ENCODE measurements at places on chromosomes 2 and 18. TPM values are rescaled to one million over a fixed set of nuclear protein-coding genes. Genes with fewer than 3 reads are reported as not detected.

Gene MARCHF4
- total RNA-seq = not detected

Gene NETO1
- total RNA-seq = not detected

DNA sequence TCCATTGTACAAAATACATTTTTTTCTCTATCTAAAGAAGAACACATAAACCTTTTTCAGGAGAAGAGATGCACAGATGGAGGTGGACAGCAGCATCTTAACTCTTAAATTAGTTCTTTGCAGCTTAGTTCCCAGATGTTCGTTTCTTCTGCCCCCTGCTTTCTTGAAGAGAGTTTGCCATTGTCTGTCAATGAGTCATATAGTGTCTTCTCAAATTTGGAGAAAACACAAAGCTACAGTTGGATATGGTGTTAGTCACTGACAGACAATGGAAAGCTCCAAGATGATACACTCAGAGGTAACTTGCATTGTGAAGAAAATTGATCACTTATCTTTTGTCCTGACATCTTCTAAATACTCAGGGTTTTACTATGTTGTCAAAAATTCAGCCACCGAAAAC, 48.8 kb upstream of the TMEFF2 start:
- ATAC-seq = no peak

DNA sequence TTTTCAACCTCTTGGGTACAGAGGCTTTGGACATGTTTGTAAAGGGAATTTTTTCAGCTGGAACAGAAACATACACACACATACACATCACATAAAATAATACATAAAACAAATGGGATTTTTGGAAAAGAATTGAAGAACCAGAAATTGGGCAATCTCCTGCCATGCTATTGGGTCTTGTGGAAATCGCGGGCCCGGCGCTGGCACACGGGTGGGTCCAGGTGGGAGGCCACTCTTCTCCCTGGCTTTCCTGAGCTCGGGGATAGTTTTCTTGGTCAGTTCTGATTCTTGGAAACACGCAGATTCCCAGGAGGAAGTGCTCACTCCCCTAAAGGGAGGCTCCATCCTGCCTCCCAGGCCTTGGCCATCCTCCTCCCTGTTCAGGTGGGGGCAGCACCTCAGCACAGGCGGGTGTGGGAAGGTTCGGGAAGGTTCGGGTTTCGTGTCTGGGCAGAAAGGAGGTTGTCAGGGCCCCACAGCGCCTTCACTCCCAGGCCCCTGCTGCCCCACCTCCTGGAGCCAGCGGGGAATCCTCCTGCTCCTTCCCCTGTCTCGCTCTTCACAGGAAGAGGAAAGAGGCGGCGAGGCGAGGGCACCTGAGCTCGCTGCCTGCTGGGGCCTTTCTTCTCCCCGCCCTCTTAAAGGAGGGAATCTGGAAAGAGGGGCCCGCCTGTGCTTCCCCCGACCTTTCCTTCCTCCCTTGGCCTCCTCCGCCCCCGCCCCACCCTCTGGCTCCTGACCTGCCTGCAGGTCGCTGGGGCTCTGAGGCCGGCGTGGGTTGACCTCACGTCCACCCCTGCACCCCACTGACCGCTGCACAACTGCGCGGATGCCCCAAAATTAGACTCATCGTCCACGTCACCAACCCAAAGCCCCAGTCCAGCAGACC, 97.8 kb upstream of the PXDN start:
- no peak for ATAC-seq

DNA sequence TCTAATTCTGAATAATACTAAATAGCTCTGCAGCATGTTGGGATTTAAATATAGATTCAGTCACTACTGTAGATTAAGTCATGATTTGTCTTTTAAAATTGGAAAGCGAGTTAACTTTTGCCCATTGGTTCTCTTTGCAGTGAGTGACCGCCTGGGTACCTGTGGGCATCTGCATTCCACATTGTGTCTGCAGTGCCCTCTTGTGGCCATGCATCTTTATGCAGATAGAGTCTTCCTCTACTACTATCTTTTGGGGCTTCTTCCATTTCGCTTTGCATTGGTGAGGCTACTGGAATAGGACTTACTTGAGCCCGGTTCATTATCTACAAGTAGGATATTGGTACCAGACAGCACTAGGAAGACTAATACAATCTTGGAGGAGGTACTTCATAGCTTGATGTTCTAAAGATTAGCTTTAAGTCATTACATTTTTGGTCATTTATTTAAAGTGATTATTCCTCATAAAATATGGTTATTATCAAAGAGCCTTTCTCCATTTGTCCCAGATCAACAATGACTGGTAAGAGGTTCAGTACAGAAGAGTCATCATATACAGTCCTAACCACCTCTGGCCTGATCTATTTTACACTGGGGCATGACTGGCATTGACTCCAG, 203.0 kb downstream of the SOCS6 start:
- ATAC-seq = peak; percentile 67

GRCh38 chr2:240839152-240840143, 19.4 kb upstream of the KIF1A start:
- ATAC-seq = no peak

DNA sequence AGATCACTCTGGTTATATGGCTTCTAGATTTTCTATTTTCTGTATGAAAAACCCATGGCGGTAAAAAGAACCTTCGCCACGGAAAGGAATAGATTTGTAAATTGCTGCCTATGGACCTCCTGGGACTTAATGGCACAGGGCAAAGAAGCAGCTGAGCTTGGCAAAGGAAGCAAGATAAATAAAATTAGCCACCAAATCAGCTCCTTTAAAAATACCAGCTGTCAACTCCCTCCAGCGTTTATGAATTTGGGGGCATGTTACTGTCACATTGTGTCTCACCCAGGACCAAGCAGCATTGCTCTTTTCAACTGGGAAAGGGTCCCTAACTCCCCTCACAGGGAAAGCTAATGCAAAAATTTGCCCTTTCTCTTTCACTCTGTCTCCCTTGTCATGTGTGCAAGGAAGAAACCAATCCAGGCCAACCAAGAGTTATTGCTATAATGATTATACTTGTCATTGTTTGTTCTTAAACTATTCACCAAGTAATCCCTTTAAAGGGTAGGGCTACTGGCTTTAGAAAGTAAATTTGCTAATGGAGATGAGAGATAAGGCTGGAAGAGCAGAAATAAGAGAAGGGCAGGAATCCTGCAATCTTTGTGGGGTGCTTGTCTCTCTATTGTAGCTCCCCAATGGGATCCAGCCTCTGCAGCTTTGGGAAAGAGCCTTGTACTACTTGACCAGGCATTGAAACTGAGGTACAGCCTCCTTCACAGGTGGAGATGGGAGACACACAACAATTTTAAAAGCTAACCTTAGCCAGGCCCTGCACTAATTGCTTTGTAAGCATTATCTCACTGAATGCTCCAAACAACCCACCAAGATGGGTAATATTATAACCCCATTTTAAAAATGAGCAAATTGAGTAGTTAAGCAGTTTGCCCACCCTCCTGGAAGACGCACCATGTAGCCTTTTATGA, 119.1 kb upstream of the KLF7 start:
- ATAC-seq = no peak

DNA sequence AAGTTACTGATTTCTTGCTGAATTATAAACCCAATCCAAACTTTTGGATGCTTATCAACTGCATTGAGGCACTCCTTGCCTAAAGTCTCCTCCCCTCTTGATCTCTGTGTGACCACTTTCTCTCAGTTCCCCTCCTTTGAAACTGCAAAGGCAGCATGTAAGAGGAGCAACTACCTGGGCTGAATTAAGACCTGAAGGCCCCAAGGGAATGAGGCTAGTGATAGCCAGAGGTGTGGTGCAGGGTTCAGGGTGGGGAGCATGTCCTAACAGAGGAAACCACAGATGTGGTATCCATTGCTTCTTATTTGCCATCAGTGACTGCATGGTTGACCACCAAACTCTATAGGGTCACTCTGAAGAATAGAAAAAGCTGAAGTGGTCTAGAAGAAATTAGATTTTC, 557.9 kb downstream of the TNS1 start:
- no peak for ATAC-seq

DNA sequence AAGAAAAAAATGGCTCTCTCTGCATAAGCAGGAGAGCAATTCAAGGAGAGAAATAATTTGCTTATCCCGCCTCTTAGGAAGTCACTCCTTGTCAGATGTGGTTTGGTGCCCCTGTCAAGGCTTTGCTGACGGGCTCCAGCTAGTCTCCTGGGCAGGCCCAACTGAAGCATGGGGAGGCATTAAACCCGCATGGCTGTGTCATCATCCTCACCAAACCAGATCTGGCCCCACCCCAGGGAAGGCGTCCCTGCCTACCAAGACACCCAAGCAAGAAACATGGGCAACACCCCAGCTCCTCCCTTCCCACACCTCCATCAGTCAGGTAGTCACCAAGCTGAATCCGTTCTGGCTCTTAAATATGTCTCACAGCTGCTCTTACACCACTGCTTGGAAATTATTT, 108.0 kb downstream of the SGPP2 start:
- ATAC-seq = no peak

GRCh38 chr2:25165992-25166875, 2.1 kb downstream of the POMC start:
- peak; percentile 41 for ATAC-seq

DNA sequence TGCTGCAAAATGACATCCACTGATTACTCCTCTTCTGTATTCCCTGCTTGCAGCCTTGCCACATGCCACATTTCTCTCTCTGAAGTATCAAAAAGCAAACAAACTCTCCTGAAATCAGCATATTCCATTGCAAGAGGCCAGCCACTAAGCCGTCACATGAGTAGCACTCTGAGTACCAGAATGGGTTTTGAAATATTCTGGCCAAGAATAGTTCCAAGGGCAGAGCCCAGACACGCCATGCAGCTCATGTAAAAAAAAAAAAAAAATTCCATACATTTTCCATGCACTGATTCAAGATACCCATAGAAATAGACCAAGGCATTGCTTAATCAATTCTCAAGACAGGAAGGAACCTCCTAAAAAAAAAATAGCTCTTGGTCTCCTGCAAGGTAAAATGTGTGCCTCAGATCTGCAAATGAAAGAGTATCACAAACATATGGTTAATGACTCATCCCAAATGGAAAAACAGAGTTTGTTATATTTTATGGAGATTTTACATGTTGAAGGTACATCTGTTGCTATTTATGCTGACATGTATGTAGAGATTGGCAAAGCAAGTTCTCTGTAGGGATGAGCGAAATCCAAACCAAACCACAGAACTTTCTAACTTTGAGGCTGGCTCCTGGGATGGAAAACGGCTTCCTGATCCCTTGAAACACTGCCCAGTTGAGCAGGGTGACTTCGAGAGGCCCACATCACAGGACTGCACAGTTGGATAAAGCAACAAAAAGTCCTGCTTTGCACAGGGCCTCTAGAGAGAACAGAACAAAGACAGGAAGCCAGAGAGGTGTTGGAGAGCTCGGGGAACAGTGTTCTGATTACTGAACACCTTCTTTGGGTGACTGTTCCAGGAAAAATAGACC, 346.2 kb downstream of the ZNF521 start:
- no peak for ATAC-seq

DNA sequence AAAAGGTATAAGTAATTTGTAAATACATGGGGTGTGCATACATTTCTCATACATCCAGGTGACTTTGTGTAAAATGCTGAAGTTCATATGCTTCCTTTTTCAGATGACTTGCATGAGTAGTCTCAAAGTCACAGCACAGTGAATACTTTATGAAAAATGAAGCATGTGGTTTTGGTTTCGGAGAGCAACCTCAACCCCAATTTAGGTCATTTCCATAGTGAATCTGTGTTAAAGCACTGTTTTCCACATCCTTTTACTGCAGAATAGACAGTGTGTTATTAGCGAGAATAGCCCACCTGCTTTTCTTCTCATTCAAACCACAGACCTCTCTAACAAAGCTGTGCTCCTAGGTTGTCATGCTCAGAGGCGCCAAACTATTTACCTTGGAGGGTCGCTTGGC, 204.4 kb upstream of the RASGRP3 start:
- ATAC-seq = peak; percentile 73

Gene PXDN
- total RNA-seq = not detected

DNA sequence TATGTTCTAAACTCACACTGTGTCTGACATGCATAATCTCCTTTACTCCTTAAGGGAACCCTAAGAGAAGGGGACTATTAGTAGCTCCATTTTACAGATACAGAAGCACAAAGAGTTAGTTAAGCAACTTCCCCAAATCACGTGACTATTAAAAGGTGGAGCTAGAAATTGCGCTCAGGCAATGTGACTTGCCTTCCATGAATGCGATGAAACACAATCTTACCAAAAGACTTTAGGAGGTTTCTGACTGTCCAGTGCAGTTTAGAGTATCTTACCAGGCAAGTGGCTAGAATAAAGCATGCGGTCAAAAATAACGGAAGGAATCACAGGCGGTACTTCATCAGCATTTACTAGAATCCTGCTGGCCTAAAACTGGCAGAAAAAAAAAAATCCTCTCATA, 70.4 kb downstream of the ZNF521 start:
- ATAC-seq = no peak

Gene AQP12B
- not detected for total RNA-seq

DNA sequence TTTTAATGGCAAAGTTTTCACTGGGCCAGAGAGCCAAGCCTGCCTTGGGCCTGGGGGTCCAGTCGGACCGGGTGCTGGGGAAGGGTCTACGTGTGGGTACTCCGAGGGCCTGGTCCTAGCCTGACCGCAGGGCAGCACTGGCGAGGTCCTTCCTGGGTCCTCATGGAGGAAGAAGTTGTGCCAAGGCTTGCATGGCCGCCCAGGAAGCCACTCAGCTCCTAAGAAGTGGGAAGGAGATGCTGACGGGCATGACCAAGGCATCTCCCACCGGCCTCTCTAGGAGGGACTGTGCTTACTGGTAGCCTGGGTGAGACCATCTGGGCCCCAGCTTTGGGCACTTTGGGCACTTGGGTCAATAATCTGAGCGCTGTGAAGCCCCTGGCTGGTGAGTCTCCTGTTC, 22.6 kb downstream of the CIB4 start:
- ATAC-seq = no peak

Gene PPP1R1C
- total RNA-seq = not detected

DNA sequence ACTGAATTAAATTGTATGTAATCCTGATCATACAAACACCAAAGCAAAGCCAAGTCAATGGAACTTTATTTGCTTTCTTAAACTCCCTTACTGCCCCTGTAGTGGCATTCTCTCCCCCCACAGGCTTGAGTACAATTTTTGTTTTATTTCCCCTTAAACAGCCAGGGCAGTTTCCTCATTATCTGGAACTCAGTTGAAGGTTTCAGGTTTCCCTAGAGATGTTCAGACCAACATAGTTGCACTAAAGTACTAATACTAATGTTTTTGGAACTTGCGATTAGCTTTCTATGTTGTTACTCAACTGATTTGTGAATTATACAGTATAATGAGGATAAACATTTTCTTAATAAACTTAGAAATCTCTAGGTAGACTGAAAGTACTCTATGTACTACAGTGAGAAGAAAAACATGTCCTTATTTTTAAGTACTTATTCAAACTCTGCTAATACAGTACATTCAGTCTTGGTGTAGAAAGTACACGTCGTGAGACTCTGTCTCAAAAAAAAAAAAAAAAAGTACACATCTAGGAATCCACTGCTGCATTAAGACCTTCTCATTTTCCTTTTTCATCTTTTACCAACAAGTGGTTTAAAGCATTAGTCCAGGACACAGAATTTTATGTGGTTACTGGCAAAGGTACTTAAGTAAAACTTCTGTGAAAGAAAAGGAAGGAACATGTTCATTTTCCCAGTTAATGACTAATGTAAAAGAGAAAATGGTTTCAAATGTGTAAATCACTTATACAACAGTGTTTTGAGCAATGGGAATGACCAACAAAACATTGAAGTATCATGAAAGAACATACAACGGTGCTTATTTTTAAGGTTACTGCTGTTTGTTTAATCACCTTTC, 209.5 kb upstream of the SMAD7 start:
- no peak for ATAC-seq

Gene KCNG3
- total RNA-seq = not detected

Gene SERPINB12
- not detected for total RNA-seq

- no peak for ATAC-seq
These were observed 126.1 kb downstream of the OLA1 start for GRCh38 chr2:174122185-174122584.

All from activated T-helper 17 cell treated with anti-CD3 and anti-CD28 coated beads, Interleukin-2, amount 50 U/mL, for 72 hours (primary cell).